ENCODE measurements at places on chromosomes 1 and 21. TPM values are rescaled to one million over a fixed set of nuclear protein-coding genes. Genes with fewer than 3 reads are reported as not detected.

Gene RCSD1
- total RNA-seq, result 37.5 TPM

Gene RHD
- total RNA-seq, result not detected

Gene INKA2
- 4.5 TPM for total RNA-seq

Gene AADACL4
- not detected for total RNA-seq

Gene FBXO28
- total RNA-seq, result 26.5 TPM

Gene IGSF9
- 4.3 TPM for total RNA-seq

Gene NCF2
- total RNA-seq, result 85.0 TPM

Gene WNT9A
- total RNA-seq, result 1.3 TPM

Measured in omental fat pad (tissue), 4 donors.